ENCODE measurements at places on chromosomes 11 and 22.
A peak's percentile ranks its signal among the peaks of the same experiment; 100 is the strongest.

GRCh38 chr22:31866918-31867317 is 77.4 kb upstream of the YWHAH start:
- DNase-seq = no peak

- no peak for DNase-seq
Observed at GRCh38 chr11:30431127-30431814, 108.4 kb downstream of the ARL14EP start.

GRCh38 chr11:48675945-48676344 is 187.4 kb downstream of the OR4A47 start:
- DNase-seq = no peak

GRCh38 chr11:27501100-27501499 is 5.5 kb downstream of the LIN7C start:
- no peak for DNase-seq

DNA sequence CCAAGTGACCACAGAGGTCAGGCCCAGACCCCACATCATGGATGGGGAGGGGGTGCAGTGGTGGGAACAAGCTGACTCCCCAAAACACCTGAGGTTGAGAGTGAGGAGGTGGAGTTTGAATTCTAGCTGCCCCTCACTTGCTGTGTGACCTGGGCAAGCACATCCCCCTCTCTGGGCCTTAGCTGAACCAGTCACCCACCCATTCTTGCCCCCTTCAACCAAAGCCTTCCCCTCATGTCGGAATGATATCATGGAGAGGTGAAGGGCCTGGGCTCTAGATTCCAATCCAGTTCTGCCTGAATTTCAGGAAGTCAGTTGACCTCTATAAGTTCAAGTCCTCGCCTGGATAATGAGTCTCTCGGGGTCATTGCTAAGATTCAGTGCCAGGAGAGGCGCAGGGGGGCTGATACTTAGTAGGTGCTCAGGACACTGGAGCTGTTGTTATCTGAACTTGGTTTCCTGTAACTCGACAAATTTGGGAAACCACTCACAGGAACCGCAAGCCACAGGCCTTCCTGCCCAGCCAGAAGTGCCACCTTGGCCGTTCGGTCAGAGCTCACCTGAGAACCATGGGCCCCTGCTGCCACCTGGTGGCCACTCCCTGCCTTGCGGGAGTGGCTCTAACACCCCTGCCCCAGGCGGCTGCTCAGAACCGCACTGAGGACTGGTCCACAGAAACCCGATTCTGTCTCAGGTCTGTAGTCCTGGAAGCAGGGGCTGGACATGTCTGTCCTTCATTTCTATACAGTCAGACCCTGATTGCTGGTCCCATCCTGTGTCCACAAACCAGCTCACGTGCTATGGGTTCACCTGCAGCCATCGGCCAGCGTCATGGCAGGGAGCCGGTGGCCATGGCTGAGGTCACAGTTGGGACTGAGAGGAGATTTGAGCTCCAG is 6.9 kb downstream of the CDC42EP1 start:
- DNase-seq = peak; percentile 77

DNA sequence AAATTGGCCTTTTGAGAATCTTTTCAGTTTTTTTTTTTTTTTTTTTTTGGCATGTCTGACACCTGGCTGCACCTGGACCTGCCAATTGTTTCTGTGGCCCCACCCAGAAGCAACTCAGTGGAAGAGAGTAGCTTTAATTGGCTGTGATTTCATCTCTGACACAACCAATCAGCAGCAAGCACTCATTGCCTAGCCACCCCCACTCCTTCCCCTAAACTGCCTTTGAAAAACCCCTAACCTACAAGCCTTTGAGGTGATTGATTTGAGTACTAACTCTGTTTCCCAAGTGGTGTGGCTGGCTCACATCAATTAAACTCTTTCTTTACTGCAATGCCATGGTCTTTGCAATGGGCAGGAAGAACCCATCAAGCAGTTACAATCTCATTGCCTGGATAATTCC is 98.2 kb upstream of the CHORDC1 start:
- DNase-seq = no peak

DNA sequence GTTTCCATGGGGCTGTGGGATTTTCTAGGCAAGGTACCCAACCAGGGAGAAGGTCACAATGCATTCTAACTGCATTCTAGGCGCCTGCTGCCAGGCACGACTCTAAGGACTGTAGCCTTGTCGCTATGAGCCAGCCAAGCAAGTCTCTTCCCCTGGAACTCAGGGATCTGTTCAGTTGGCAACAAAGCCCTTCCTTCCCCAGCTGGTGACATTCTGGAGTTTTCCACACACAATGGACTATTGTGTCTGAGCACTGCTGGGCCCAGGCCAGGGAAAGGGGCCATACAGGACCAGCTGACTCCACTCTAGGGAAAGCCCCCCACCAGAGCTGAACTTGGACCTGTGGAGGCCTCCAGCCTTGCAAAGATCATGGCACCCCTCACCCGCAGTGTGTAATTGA is 116.8 kb downstream of the RRAS2 start:
- no peak for DNase-seq

All from hematopoietic multipotent progenitor cell treated with erythropoietin and hydrocortisone succinate and interleukin-3 and kit ligand, for 17 days (in vitro differentiated cells).